ENCODE measurements at places on chromosomes 7 and 10.

DNA sequence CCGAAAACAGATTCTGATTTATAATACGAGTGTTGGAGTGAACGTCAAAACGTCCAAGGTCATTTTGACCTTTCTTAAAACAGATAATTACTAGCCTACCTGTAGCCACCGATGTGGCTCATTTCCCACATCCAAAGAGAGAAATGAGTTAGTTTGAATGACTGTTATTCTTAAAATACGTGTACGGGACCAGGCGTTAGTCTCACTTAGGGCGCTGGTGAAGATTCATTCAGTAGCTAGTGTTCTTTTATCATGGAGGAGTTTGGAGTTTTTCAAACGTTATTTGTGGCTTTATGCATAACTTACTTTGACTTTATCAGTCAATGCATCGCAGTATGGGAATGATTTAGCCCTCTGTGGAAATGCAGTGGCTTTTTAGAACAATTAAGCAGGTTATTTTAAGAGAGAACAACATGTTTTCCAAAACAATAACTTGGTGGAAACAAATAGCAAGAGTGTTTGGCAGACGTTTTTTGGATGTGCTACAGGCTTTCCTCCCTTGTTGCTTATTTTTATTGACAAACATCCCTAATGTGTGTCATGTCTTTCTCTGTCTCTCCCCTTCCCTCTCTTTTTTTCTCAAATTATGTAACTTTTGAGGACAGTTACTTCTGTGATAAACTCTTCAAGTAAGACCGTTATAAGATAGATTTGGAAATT, 1.6 kb downstream of the BICC1 start:
- DNase-seq: peak; percentile 28

DNA sequence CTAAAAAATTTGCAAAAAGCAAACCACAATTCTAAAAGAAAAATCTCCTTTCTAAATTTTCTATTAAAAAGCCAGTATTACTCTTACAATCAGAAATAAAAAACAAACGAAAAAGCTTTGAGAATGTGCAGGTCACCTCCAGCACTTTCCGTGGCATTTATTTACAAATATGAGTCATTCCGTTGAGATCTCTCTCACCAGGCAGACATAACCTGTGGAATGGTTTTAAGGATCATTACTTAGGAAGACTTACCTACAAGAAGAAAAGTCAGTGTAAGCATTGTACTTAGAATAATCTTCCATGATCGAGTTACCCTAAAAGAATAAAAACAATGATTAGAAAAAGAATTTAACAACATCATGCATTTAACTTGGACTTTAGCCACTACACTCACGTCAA, 3.3 kb downstream of the SUN3 start:
- DNase-seq: no peak

GRCh38 chr10:26211781-26212444, 4.7 kb upstream of the GAD2 start:
- no peak for DNase-seq

DNA sequence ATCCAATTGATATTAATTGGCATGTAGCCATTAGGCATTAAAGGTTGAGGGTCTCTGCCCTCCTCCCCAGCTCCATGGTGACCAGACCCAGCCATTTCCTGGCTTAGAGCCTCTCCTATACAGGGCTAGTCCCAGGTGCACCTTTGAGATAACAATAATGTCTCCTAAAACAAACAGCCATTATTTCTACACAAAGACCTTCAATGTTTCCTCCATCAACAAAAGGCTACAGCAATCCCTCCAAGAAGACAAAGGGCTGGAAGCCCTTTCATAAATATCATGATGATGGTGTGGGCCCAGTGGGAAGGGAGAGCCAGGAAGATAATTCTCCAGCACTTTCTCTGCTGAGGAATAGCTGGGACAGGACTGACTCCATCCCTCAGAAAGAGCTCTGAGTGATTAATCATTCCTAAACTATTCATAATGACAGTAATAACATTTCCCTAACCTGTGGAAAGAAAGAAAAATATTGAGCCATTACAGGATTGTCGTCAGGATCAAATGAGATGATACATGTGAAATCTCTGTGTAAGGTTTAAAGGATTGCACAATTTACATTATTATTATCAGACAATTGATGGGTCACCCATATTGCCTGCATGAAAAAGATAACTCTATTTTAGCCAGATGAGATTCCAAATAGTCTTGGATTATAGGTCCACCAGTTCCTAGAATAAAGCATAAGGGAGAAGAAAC, 10.2 kb downstream of the PKD2L1 start:
- no peak for DNase-seq

- peak; percentile 88 for DNase-seq
These were observed 84.1 kb downstream of the PTPRE start for GRCh38 chr10:127990846-127991542.

- DNase-seq: no peak
These were observed 2.9 kb upstream of the SYCE1 start for GRCh38 chr10:133568287-133568614.

DNA sequence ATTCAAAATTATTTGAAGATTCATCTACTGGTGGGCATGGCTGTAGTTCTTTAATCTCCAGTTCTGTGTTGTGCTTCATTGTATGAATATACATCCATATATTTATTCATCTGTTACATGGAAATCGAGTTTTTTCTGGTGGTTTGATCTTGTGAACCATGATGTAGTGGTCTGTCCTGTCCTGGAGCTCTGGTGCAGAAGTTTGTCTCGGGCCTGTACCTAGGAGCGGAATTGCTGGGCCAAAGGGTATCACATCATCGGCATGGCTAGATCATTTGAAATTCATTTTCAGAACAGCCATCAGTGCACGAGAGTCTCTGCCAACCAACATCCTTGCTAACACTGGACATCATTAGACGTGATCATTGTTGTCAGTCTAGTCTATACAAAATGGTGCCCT, 107.0 kb downstream of the ELFN1 start:
- DNase-seq: no peak

DNA sequence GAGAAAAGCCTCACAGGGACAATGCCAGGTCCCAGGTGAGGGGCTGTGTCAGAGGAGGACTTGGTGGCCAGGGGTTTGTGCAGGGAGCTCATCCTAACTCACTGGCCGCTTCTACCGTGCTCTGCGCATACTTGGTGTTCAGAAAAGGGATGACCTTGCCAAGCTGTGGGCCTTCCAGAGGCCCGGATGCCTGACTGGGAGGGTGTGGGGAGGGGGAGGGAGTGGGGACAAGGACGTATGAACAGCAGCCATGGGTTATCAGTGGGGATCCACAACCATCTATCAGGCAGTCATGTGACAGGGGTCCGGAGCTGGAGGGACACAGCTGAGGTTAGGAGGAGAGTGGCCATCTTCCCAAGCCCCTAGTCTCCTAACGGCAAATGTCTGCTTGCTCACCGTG, 6.2 kb downstream of the SFXN4 start:
- DNase-seq: no peak
